ENCODE measurements at places on chromosomes 7 and 10.

DNA sequence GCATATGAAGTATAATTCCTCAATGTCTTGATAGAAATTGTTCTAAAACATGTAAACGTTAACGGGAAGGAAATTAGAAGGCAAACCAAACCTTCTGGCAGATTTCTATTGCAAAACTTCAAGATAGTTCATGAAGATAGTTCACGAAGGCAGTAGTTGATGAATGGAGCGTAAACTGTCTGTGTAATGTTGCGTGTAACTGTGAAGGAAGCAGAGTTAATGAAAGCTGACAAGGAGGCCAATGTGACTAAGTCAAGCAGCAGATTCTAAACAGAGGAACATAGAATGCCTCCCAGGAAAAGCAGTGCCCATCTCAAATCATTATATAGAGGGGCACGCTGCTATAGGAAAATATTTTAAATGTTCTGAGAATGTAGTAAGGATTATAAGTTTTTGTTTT lies 659.7 kb upstream of the IGFBP3 start:
- DNase-seq, result no peak

GRCh38 chr7:92758796-92759431 lies 77.5 kb downstream of the CDK6 start:
- no peak for DNase-seq

DNA sequence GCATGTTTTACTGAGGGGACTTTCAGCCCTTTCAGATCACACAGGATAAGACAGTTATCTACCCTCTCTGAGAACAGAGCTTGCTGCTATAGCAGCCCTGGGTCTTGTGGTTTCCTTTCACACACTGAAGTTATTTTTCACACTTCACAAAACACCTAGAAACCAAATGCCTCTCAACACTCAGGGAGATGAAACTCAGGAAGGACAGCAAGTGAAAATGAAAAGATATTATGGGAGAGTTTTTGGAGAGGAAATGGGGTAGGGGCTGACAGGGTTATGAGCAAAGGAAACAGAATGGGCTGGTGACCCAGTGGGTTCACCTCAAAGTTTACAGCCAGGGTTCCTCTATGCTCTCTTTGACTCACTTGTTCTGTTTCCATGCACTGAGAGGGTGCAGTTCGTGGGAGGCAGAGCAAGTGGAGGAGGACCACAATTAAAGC lies 17.0 kb upstream of the GIMAP2 start:
- peak; percentile 67 for DNase-seq

DNA sequence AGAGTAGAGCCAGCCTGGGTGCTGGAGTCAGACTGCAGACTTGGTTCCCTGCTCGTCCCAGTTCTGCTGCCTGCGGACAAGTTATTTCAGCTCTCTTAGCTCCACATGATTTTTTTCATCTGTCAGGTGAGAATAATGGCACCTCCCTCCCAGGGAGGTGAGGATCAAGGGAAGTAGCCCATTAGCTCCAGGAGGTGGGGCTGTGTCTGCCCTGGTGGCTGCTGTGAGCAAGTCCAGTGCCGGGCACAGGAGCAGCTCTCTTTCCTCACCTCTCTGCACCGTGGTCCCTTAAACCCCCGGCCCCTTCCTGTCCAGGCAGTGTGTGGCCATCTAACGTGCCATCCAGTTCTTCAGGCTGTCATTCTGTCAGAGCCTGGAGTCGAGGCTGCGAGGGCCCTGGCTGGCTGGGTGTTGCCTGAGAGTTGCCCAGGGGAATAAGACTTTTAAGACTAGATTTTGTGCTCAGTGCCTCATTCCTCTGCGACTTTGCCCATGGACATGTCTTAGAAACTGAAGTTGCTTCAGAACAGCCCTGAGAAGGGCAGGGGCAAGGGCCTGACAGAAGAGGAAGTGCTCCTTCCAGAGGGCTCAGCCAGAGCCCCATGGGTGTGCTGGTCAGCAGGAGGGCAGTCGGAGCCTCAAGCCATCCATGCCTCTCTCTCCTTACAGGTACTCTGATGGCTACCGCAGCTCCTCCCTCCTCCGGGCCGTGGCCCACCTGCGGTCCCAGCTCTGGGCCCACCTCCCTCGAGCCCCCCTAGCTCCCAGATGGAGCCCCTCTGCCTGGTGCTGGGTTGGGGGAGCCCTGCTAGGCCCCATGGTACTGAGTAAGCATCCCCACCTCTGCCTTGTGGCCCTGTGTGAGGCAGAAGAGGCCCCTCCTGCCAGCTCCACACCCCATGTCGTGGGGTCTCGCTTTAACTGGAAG lies 5.0 kb downstream of the ABCB8 start:
- no peak for DNase-seq

DNA sequence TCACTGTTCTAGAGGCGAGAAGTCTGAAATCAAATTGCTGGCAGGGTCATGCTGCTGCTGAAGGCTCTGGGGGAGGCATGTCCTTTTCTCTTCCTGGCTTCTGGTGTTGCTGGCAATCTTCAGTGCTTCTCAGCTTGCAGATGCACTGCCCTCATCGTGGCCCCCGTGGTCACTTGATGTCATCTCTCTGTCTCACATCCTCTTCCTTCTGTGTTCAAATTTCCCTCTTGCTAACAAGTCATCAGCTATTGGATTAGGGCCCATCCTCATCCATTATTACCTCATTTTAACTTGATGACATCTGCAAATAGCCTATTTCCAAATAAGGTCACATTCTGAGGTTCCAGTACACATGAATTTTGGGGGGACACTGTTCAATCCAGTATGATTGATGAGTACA lies 36.6 kb upstream of the SRGN start:
- DNase-seq, result peak; percentile 46

- no peak for DNase-seq
Measured at GRCh38 chr7:125847692-125848091, 918.1 kb upstream of the POT1 start.

- no peak for DNase-seq
Measured at GRCh38 chr10:6850452-6850851, 270.4 kb upstream of the PRKCQ start.

- DNase-seq, result no peak
Measured at GRCh38 chr10:80518807-80519360, 18.8 kb upstream of the SH2D4B start.

Measured in stimulated activated CD4-positive, alpha-beta T cell treated with anti-CD3 and anti-CD28 coated beads, Interleukin-1b, Interleukin-23, amount 100 ng/mL, for 48 hours (primary cell).